ENCODE measurements at places on chromosomes 7 and 10.
A peak's percentile ranks its signal among the peaks of the same experiment; 100 is the strongest.

- DNase-seq, result no peak
These were observed 631.8 kb downstream of the GRID1 start for GRCh38 chr10:85734791-85735190.

DNA sequence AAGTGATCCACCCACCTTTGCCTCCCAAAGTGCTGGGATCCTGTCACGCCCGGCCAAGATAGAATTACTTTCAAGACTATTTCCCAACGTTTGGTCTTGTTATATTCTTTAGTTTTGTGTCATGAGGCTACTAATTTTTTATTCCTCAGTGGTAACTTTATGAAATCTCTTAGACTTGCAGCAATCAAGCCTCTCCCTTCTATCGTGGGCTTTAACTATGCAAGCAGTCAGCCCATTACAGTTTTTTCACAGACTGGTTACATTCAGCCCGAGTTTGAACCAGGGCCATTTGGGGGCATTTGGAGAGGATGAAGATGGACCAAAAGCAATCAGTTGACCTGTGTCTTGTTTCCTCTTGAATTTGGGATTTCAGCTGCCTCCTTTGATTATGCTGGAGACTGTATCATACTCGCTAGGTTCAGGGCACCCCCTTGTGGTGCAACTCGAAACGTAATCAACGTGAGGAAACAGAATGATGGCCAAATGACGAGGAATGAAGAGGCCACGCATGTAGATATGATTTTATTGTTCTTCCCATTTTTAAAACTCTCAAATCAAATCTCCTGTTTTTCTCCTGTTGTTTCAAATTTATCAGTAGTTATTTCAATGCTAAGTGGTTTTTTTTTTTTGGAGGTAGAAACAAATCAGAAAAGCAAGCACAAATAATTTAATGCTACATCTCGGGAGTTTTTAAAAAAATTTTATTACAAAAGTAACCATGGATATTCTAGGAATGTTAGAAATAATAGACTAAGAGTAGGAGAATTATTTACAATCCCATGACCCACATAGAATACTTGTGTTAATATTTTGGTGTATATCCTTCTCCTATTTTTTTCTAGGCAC lies 151.6 kb downstream of the KIAA1217 start:
- no peak for DNase-seq

DNA sequence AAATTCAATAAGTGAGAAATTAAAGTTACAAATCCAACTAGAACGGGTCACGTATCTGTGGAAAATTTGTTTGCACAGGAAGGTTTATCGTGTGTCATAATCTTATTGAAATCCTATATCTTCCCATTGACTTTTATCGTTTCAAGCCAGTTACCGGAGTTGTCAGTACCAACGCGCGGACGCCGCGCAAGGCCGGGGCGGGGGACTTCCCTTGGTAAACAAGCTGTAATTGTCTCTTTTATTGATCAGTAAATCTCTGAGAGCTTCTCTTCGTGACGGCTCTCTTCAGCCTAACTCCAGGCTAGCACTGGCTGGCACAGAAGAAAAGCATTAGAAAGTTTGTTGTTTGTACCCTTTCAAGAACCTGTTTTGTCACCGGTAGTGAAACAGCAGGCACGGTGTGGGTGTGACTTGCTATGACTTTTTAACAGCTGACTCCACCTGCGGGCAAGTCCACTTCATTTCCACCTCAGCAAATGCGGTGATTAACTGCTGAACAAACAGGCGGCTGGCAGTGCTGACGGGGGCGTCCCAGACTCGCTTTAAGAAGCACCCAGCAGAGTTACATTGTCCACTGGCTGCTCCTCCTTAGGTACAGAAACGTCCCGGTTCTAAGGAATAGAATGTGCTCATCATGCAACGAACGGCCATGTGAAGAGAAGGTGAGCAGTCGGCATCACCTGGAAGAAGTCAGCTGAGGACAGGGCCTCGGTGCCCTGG lies 215.8 kb downstream of the MAD1L1 start:
- DNase-seq, result no peak

DNA sequence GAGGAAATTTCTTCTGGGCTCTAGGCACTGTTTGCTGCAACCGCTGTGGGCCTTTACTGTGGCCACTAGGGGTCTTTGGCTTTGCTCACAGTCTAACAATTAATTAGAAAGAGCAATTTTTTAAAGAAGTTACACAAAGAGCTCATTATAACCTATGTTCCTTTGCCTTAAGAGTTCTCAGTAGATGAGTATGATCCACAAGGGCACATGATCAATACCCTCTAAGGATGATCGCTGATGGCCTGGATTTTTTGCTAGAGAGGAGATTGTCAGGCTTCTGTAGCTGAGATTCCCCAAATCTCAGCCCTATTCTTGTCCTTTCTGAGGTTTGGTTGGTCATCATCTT lies 80.8 kb upstream of the RHOBTB1 start:
- DNase-seq, result no peak

DNA sequence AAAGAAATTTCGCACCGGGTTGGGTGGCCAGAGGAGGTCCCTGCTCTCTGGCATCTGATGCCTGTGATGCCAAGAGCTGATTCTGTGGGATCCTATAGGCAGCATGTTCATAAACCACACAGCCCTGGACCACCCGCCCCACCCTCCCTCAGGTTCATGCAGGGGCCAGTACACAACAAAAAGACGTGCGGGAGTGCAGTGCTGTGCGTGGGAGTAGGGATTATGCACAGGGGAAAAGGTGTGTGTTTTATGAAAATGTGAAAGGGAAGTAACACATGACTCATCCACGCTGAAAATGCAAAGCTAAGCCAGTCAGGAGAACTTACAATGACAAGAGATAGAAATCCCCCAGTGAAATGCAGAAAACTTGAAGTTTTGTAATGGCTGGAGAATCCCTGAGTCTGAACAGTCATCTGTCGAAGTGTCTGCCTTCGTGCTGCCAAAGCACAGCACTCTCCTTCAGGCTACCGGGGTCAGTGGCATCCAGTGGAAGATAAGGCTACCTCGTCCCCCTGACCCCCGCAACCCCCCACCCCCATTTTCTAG lies 1.1 kb downstream of the KIAA1217 start:
- peak; percentile 23 for DNase-seq

DNA sequence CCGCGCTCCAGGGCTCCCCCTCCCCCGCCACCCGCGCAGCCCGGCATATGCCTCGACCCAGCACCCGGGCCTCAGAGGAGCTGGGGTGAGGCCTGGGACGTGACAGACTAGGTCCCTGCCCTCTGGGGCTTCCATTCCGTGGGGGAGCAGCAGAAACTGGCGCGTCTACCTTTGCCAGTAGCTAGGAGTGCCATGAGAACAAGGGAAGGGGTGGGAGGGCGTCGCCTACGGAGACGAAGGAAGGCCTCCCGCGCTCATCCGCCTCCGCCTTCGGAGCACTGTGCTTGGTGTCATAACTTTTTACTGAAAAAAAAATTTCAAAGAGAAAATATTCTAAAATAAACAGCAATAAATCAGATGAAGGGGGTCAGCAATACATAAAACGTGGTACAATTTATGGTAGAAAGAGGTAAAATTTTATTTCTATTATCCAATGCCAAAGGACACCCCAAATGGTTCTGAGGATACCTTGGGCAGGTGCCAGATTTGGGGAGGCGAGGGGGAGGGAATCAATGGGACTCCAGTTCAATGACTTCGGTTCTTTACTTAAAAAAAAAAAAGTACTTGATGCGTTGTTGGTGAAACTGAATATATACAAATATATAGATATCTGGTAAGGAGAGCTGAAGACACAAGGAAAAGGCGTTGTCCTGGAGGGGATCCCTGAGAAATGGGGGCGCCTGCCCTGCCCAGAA lies 35.1 kb upstream of the GRID1 start:
- DNase-seq, result no peak

DNA sequence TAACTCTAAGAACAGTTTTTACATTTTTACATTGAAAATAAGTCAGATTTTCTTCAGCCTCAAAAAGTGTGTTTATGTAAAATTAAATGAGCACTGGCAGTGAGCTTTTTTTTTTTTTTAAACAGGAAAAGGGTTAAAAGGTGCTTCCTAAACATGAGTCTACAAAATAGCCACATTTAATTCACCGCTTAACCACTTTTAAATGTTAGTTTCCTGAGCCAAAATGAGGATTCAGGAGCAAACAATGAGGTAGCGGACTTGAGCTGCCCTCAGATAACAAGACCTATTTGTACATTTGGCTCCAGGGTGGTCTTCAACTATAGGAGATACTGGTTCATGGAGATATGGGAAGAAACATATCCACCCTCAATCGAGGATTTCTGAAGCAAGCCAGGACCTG lies 22.8 kb downstream of the AKR1C3 start:
- no peak for DNase-seq

GRCh38 chr7:79461660-79462059 lies 8.2 kb upstream of the MAGI2 start:
- no peak for DNase-seq

DNA sequence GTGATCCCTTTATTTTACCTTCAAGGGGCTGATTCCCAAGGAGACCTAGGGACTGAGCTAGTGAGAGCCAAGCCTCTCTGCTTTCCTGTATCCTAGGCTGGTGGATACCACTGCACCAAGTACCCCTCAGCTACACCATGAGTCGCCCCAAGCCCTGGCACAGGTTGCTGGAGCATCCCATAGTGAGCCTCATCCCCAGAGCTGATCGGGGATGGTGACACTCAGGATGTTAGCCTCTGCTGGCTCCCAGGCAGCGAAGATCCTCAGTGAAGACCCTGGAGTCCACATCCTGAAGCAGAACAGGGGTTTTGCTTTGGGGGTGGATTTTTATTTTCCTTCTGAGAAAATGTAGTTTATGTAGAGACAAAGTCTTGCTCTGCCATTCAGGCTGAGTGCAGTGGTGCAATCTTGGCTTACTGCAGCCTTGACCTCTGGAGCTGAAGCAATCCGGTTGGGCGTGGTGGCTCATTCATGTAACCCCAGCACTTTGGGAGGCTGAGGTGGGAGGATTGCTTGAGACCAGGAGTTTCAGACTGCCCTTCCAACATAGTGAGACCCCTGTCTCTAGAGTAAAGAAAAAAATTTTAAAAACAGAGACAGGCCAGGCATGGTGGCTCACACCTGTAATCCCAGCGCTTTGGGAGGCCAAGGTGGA lies 12.5 kb upstream of the ZNF212 start:
- DNase-seq, result no peak

- DNase-seq, result no peak
These were observed 193.2 kb downstream of the LRMDA start for GRCh38 chr10:75624638-75625037.

DNA sequence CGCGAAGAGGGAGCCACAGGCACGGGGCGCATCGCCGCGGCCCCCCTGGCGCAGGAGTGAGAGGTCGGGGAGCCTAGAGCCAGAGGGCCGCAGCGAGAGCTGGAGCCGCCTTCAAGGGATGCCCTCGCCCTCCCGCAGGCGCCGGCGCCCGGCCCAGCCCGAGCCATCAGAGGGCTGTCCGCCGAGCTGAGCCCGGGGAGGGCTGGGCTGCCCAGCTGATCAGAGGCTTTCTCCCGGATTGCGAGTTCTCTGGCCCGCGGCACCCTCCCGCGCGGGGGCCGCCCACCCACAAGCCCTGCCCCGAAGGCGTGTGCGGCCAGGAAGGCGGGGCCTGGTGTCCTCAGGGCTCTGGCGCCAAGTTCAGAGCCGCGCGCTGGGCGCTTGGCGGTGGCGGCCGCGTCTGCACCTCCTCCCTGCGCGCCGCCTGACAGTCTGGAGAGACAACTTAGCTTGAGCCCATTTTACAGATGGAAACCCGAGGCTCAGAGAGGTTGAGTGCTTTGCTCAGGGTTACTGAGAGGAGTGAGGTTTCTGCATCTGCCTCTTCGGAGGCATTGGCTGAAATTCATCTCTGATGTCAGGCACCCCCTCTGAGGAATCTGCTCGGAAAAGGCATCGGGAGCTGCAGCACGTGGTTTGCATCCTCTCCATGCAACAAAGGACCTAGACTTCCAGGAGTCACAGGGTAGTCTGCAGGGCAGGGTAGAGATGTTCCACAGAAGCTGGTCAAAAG lies 3.8 kb upstream of the ANTXRL start:
- peak; percentile 69 for DNase-seq

GRCh38 chr10:29176845-29177832 lies 111.7 kb upstream of the LYZL1 start:
- no peak for DNase-seq

- DNase-seq, result peak; percentile 18
These were observed 104.6 kb upstream of the PPIF start for GRCh38 chr10:79242620-79243152.

DNA sequence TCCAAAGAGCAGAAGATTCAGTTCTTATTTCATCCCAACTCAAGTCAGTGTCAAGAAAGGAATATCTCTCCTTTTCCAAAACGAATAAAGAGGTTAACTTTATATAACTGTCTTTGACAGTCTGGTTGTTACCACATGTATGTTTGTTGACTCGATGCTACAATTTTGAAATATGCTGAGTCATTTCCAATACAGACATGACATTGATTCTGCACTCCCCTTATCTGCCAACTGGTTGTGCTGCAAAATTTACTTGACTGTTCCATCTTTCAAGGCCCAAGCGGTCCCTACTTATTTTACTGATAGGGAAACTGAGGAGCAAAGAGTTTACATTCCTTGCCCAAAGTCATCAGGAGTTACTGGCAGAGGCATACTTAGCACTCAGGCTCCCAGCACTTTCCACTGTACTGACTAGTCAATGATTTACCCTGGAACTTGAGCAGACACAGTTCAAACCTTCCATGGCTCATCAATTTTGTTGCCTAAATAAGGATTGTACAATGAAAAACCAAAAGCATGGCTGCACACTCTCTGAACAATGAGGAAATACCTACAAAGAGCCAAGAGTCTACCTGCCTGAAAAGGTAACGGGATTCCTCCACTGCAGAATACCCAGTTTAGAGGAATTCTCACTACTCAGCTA lies 52.8 kb downstream of the ABLIM1 start:
- no peak for DNase-seq

GRCh38 chr7:628402-628763 lies 98.1 kb upstream of the DNAAF5 start:
- no peak for DNase-seq

DNA sequence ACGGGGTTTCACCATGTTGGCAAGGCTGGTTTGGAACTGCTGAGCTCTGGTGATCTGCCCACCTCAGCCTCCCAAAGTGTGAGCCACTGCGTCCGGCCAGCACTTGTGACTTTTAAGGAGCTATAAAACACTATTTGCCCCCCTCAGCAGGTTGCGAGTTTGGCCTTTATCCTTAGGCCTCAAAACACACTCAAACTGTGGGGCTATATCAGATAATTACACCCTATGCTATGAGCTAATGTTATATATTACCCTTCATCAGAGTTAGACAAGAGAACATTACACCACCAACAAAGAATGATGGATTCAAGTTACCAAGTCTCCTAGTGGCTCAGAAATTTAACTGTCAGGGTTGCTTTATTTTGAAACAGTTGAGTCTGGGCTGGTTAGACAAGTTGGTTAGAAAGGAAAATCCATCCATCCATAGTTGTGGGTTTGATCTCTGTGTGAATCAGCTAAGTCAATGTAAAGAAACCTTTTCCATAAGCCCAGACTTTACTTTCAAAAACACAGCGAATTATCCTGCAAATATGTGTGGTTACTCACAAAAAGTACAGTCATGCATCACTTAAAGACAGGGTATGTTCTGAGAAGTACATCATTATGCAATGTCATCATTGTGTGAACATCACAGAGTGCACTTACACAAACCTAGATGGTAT lies 115.8 kb downstream of the SEMA3D start:
- DNase-seq, result no peak
